ENCODE measurements at places on chromosomes 1 and 21.
A peak's percentile ranks its signal among the peaks of the same experiment; 100 is the strongest.

DNA sequence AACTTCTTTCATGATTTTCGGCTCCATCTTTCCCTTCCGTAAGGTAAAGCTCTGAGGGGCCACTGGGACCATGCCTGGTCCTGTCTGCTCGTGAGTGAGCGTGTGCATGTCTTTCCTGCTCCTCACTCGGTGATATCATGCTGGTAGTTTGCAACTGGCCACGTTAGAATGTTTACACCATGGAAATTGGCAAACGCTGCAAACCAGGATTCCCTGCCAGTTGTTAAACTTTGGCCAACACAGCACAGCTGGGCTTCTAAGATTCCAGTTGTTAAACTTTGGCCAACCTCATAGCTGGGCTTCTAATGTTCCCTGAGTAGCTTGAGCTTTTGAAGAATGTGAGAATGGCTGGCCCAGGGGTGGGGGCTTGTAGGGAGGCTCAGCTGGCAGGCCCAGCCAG is 68.0 kb upstream of the ACTL8 start:
- DNase-seq: no peak

- DNase-seq: no peak
These were observed 32.0 kb downstream of the PLXNA2 start for GRCh38 chr1:208211921-208212843.

- DNase-seq: no peak
These were observed 11.6 kb upstream of the PARP1 start for GRCh38 chr1:226419284-226420029.

GRCh38 chr1:235635938-235636662 is 13.5 kb downstream of the GNG4 start:
- no peak for DNase-seq

GRCh38 chr1:169072945-169073725 is 33.4 kb upstream of the ATP1B1 start:
- no peak for DNase-seq

- DNase-seq: no peak
These were observed 2.6 kb downstream of the TAS1R3 start for GRCh38 chr1:1333551-1334241.

GRCh38 chr1:171909711-171910110 is 68.4 kb downstream of the DNM3 start:
- no peak for DNase-seq

DNA sequence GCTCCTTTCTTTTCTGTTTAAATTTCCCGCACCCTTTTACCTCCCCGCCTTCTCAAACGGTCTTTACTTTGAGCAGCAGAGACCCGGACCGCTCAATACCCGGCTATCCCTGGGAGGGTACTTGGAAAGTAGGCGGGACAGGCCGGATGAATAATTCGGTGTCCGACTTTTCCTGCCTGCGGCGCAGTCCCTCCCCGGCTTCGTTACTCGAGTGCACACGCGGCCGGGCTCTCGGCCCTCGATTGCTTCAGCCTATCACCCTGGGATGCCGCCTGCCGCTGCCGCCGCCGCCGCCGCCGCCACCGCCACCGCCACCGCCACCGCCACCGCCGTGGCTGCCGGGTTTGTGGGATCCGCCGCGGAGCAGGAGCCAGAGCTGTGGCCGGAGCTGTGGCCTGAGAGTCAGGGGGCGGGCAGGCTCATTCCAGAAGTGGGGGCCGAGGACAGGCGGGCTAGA is 382 bp upstream of the RASAL2 start:
- peak; percentile 92 for DNase-seq

GRCh38 chr1:229631966-229632365 is 5.9 kb downstream of the URB2 start:
- no peak for DNase-seq

- no peak for DNase-seq
These were observed 67.0 kb downstream of the PLEKHA6 start for GRCh38 chr1:204292740-204293139.

- peak; percentile 49 for DNase-seq
These were observed 171.5 kb downstream of the AJAP1 start for GRCh38 chr1:4825800-4826450.

DNA sequence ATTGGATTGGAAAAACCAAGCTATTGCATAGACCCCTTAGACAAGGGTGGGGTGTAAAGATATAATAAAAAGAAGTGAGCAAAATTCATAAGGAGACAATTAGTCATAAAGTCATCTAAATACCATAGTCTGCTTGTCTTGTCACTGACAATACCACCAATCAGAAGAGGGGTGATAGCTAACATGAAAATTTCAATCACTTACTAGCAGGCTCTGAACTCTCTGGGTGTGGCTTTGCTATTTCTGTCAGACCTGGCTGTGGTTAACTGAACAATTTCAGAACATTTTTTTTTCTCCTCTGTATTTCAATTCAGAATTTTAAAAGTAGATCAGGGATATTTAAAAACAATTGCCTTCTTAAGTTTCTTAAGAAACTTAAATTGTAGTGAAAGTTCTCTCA is 158.5 kb upstream of the PRMT6 start:
- no peak for DNase-seq

GRCh38 chr1:7501723-7502603 is 269.1 kb upstream of the VAMP3 start:
- DNase-seq: no peak

- DNase-seq: no peak
These were observed 258.9 kb upstream of the SGIP1 start for GRCh38 chr1:66275083-66275482.

- DNase-seq: no peak
These were observed 85.0 kb upstream of the KCTD3 start for GRCh38 chr1:215482079-215482478.

- DNase-seq: no peak
These were observed 75.0 kb downstream of the IGSF21 start for GRCh38 chr1:18182398-18183160.

- no peak for DNase-seq
These were observed at the start of gene ADORA1 for GRCh38 chr1:203127666-203128430. Gene ADORA1, plus strand, starts transcription at chr1:203127726. Its CDS starts 1,116 bp downstream, at chr1:203128842.

GRCh38 chr1:239587066-239587465 is 200.7 kb downstream of the CHRM3 start:
- DNase-seq: no peak

DNA sequence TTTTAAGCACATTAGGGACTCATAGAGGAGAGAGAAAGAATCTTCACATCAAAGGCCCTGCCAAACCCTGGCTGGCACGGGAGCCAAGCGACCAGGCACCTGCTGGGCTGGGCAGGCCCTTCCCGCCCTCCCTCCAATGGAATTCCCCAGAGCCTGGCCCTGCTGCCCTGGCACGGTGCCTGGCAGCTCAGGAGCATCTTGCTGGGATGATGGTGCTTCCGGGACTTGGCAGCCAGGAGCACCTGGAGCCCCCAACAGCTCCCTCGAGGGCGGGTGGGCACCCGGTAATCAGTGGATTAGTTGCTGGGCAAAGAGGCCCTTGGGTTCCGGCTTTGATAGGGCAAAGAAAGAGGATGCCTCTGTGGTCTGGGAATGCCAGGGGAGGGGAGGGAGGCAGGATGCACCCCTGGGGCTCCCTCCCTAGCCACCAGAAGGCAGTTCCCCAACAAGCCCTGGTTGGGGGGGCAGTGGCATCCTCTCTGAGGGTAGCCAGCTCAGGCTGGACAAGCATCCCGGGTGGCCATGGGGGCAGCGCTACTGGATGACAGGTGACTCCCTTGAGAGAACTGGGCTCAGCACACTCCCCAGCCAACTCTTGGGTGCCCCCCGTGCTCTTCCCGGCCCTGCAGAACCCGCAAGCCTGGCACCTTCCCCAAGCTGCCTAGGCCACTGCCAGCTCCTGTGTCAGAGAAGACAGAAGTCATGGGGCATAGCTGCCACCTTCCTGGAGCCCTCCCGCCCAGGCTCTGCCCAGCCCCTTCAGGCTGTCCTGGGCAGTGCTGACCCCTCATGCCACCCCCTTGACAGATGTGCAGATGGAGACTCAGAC is 26.4 kb downstream of the KRTAP10-1 start:
- DNase-seq: no peak

DNA sequence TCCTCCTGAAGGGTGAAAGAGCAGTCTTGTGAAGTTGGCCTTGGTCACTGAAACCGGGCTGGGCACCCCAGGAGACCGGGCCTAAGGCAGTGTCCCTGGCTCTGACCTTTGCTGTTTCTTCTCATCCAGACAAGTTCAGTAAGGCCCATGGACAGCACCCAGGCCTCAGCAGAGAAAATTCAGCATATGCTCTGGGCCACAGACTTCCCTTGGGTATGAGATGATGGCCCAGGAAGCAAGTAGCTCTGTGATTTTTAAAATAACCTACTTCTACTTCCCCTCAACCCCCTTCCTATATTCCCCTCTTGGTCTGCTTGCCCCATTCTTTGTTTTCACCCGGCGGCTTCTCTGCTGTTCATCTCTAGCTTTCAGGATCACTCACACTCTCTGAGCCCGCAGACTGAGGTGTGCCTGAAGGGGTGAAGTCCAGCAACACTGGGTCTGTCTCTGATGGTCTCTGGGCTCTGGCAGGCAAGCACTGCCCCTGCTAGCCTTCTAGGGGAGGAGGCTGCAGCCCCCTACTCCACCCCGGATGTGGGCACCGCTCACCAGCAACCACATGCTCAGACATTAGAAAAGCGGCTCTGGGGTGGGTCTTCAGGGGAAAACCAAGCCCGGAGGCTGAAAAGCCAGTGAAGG is 2.9 kb upstream of the GPR25 start:
- DNase-seq: peak; percentile 73

GRCh38 chr1:14259191-14259757 is 339.2 kb upstream of the KAZN start:
- no peak for DNase-seq

DNA sequence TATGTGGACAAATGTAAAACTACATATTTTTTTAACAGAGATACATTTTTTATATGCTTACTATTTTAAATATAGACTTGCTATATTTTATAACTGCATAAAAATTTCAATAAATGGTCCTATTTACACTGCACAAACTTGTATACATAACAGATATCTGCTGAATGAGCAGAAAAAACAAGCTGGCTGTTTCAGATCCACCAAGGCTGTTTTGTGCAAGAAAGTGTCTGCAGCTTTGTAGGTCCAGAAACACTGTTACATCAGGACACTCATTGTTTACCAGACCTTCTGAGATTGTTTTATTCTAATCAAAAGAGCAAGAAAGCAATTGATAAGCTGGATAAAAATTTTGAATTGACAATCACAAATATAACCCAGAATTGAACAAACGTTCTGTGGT is 99.3 kb downstream of the NCAM2 start:
- no peak for DNase-seq

DNA sequence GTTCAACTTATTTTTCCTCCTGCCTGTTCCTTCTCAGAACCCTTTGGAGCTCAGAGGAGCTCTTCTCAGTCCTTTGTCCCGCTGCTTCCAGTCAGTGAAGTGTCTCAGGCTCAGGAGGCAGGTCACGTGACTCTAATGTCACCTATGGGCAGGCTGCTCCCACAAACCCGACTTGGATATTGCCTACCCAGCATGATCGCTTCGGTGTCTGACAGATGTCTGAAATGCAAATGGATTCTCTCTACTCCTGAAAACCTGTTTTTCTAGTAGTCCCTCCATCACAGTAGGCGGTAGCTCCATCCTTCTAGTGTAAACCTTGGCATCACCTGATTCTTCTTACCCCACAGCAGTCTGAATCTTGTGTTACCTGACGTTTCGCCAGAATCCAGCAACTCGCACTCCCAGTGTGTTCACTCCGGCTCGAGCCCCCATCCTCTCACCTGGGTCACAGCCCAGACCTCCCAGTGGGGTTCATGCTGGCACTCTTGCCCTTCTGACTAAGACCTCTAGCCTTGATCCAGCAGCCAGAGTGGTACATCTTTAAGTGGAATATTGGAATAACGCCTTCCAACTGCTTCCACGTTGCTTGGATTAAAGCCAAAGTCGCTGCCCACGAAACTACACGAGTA is 5.4 kb downstream of the PADI6 start:
- no peak for DNase-seq

- DNase-seq: no peak
These were observed 1.7 kb upstream of the KCNE2 start for GRCh38 chr21:34362136-34362444.

DNA sequence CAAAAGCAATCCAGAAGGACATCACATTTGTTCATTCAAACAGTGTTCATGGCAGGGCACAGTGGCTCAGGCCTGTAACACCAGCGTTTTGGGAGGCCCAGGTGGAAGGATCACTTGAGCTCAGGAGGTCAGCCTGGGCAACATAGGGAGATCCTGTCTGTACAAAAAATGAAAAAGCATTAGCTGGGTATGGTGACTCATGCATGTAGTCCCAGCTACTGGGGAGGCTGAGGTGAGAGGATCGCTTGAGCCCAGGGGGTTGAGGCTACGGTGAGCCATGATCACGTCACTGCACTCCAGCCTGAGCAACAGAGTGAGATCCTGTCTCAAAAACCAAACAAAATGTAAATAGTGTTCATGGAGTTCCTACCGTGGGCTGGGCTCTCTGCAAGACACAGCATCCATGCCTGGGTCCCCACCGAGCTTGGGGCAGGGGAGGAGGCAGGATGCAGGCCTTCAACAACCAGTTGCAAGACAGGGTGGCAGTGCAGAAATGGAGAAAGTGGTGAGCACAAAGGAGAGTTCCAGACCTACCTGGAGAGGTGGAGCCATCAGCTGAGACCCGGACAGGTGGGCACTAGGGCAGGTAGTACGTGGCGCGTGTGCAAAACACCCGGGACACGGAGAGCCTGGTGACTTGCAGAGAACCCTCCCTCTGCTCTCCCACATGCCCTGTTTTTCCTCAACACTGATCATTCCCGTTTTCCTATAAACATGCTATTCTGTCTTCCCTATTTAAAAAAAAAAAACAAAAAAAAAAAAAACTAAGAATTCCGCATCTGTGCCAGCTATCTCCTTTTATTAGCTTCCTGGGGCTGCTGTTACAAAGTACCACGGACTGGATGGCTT is 138.9 kb downstream of the TOMM20 start:
- no peak for DNase-seq

DNA sequence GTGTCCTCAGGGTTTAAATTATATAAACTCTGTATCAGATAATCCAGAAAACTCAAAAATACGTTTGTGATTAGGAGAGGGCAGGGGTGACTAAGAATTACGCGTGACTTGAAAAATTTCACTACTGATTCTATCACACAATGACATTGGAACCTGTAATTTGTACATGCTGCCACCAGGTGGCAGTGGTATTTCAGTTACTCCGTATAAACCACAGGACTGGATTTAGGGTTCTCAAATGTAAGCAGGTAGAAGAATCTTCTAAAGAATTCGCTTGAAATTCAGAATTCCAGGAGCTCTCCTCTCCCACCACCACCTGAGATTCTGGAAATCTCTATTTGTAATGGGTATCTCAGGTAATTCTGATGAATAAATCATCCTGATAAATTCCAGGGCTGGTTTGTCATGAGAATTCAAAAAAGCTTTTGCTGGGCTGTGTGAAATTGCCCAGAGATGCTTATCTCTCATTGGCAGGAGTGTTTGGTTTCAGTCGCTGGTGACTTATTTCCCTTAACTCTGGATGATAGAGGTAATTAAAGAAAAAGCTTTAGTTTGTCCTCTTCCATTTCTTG is 1.7 kb upstream of the KRTAP7-1 start:
- DNase-seq: peak; percentile 29

- DNase-seq: no peak
These were observed 64.1 kb downstream of the USP24 start for GRCh38 chr1:55150880-55151588.

- no peak for DNase-seq
These were observed 75.9 kb downstream of the HUNK start for GRCh38 chr21:31948676-31949075.
